Dermis blood vessel endothelial cell (primary cell): ENCODE measurements at places on chromosomes 5 and 9. TPM values are rescaled to one million over a fixed set of nuclear protein-coding genes. Genes with fewer than 3 reads are reported as not detected.

The GLRA1 gene
- not detected in 2 replicates for total RNA-seq

The TAF1L gene
- total RNA-seq: under 0.01 TPM in 2 replicates

The TPD52L3 gene
- not detected in 2 replicates for total RNA-seq

The TEX48 gene
- total RNA-seq: not detected in 2 replicates

The PCDH1 gene
- 94.4 and 162 TPM in 2 replicates for total RNA-seq

The CKMT2 gene
- 0.51 and 0.56 TPM in 2 replicates for total RNA-seq

The OLFM1 gene
- total RNA-seq: 6.5 and 17.2 TPM in 2 replicates

The SLCO4C1 gene
- total RNA-seq: 0.14 and 0.17 TPM in 2 replicates

The PPP2R2B gene
- not detected in 2 replicates for total RNA-seq

The FOXD4L3 gene
- not detected in 2 replicates for total RNA-seq

The FBP2 gene
- total RNA-seq: not detected in 2 replicates

The SAXO1 gene
- not detected in 2 replicates for total RNA-seq

The ENC1 gene
- total RNA-seq: 26.2 and 32.2 TPM in 2 replicates

The IL9 gene
- not detected in 2 replicates for total RNA-seq

The TRAF1 gene
- 1.1 and 4.4 TPM in 2 replicates for total RNA-seq
